Left lobe of liver (tissue), 2 donors: ENCODE measurements at places on chromosomes 12 and 14. TPM values are rescaled to one million over a fixed set of nuclear protein-coding genes. Genes with fewer than 3 reads are reported as not detected.

DNA sequence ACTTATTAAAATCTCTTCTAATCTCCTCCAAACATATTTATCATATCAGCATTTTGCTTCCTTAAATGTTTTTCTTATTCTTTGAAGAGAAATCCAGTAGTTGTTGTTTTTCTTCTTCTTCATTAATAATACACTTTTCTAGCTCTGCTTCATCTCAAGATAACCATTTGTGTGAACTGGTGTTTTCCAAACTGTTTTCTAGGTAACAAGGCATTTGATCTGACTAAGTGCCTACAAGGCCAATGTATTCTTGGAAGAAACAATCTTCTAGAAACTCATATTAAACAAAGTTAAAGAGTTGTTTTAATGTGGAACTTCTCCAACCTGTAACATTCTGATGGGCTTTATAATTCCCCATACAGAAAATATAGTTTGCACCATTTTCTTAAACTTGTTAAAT, 30.8 kb upstream of the IFNG start:
- no peak for DNase-seq

DNA sequence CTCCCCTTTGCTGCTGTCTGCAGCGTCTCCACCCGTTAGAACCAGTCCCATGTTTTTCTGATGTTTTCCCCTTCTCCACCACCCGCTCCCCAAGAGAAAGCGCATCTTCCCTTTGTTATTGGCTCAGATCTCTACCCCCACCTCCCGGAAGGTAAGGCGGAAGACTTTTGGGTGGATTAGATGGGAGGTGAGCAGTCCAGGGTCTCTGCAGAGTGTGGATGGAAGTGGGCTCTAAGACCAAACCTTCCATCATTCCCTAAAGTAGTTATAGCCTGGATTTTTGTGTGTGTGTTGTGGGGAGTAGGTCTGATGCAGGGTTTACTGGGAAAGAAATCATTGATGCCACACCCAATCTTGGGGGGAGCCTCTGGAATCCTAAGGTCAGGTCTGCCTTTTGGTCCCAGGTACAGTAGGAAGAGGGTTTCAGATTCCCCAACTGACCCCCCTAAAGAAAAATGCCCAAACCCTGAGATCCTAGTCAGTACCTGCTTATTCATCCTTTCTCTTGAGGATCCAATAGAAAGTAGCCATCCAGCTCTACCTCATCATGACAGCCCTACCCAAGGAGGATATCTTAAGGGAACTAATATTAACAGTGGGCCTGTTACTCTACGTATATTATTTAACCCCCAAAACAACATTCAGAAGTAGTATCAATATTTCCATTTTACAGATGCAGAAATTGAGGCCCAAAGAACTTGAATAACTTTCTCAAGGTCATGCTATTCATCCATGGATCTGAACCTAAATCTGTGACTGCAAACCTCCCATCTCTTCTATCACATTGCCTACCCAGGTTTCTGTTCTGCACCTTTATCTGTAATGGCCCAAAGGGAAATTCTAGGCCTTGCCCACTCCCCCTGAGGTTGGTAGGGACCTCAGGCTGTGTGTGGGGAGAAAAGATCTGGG, 1.1 kb downstream of the KIF5A start:
- no peak for DNase-seq

DNA sequence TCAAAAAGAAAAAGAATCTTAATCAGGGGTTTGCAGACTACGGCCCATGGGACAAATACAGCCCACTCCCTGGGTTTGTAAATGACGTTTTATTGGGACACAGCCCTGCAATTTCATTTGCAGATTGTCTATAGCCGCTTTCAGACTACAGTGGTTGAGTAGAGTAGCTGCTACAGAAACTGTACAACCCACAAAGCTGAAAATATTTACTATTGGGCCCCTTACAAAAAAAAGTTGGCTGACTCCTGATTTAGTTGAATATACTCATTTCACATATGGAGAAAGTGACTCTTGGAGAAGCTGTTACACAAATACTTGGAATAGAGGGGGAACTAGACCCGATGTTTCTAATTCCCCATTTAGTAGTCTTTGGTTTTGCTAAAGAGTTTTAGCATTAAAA, 162.5 kb upstream of the NOS1 start:
- DNase-seq, result no peak

DNA sequence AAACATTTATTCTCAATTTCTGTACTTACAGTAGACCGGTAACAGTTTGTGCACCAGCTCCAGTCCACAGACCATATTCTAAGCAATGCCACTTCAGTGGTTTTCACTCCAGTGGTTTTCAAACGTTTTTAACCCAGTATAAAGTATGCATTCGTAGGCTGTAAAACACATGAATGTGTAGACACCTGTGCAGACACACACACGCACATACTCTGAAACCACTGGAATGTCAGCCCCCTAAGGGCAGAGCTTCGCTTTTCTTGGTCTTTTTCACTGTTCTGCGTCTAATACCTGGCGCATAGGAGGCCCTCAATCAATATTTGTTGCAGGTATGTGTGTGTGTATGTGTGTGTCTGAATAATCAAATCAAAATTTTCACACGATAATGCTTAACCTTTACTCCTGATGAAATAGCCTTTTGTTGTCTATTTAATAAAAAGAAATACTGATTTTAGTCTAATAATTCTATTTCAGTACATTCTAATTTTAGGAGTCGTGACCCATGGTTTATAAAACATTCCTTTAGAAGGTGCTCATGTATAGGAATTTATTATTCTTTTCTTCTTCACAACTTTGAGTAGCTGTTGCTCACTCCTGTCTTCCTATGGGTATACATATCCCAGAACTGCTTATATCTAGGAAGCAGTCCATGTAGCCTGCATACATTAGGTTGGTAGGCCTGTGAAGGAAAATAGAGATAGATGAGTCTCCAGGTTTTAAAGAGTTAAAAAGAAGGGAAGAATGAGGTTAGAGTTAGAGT, 73.6 kb upstream of the REP15 start:
- DNase-seq, result no peak

GRCh38 chr12:25723336-25723735, 170.3 kb upstream of the LMNTD1 start:
- no peak for DNase-seq

DNA sequence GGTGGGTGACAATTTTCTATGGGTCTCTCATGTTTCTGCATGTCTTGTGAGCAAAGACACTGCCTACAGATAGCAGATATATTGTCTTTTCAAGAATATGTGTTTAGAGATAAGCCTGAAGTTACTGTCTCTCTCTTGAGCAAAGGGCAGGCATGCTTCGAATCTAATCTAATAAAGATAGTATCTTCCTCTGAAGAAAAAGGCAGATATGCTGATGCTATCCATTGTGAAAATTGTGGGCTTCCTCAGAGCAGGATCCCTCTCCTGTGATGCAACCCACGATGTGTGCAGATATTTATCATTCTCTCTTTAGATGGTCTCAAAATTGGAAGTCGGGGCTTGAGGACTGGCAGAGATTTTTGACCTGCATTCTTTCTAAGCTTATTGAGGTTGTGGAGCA, 187.0 kb downstream of the DACT1 start:
- no peak for DNase-seq

GRCh38 chr12:52630599-52631200, 12.3 kb upstream of the KRT73 start:
- DNase-seq, result peak; percentile 7

- no peak for DNase-seq
Measured at GRCh38 chr12:90331262-90331661, 622.6 kb upstream of the ATP2B1 start.

DNA sequence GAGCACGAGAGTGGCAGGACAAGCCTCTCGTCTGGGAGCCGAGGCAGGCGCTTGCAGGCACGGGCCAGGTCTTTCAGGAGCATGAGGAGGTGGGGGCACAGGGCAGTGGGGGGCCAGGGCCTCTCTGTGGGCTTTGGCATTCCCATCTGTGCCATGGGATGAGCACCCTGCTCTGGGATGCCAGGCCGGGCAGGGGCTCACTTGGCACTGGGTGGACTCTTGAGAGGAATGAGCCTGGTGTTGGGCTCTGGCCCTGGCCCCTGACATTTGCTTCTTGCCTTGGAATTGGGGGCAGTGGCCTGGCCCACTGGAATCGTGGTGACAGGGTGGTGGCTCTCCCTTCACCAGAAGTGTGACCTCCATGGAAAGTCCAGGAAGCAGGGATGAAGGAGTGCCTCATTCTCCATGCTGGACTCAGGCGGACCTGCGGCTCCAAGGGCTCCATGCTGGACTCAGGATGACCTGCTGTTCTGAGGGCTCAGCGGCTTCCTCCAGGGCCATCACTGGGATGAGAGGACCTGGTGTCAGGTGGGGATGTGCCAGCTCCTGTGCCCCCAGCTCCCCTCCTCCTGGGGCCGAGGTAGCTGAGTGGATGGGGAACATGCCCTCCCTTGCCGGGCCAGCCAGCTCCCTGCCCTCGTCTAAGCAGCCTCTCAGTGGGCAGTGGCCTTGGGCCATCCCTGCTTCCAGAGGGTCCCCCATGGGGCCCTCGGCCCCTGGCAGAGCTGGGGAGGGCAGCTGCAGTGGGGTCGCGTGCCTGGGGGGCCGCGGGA, 220.3 kb downstream of the KIF26A start:
- DNase-seq, result no peak

DNA sequence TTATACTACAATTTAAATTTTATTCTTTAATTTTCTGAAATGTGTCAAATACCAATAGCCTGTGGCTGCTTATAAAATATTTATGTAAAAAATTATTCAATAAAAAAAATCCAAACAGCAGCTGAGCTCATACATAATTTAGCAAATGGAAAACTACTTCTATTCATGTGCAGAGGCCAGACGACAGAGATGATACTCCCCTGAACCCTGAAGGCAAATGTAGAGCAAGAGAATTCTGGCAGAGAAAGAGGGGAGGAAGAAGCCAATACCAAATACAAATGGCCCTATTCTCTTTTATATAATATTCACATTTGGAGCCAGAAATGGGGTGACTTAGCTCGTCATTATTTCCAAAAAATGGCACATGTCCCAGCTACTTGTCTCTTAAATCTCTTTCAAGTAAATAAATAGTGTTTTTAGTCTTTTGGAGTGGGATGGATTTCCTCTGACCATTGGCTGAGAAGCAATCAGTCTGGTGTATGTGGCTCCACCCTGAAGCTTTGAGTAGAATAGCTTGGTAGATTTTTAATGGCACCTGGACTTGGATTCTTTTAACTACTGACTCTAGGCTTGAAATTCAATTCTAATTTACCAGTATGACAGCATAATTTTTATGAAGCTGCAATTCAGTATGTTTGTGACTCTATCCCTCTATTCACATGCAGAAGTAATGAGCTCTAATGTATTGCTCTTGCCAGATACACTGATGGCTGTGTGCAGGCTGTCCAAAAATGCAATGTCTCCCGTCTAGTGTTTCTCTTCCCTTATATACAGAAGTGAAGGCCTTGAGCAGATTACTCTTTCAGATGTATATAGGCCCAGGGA, 113.4 kb upstream of the SCAF11 start:
- DNase-seq, result no peak

DNA sequence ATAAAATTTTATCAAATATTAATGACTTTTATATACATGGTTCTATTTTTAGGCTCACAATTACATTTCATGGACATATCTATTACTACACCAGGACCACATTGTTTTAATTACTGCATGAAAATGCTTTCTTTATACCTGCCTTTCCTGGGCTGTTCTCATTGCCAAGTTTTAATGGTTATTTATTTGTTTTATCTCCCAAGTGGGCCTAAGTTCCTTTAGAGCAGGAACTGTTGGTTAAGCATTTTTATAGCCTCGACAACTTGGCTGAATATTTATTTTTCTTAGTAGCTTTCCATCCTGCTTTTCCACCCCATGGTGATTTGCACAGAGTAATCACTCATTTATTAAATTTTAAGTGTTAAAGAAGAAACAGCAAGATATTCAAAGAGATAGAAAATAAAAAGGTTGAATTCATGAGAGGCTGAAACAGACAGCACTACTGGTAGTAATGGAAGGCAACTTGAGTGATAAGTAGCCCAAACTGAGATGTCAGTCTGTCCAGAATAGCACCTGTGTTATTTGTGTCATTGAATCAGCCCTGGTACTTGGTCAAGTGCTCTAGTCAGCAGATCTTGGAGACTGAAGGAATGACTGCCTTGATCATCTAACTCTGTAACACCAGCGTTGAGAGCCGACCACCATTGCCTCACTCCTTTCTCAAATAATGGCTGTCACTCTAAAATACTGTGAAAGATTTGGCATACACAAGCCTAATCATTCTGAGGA, 119.1 kb upstream of the EGLN3 start:
- DNase-seq, result no peak

DNA sequence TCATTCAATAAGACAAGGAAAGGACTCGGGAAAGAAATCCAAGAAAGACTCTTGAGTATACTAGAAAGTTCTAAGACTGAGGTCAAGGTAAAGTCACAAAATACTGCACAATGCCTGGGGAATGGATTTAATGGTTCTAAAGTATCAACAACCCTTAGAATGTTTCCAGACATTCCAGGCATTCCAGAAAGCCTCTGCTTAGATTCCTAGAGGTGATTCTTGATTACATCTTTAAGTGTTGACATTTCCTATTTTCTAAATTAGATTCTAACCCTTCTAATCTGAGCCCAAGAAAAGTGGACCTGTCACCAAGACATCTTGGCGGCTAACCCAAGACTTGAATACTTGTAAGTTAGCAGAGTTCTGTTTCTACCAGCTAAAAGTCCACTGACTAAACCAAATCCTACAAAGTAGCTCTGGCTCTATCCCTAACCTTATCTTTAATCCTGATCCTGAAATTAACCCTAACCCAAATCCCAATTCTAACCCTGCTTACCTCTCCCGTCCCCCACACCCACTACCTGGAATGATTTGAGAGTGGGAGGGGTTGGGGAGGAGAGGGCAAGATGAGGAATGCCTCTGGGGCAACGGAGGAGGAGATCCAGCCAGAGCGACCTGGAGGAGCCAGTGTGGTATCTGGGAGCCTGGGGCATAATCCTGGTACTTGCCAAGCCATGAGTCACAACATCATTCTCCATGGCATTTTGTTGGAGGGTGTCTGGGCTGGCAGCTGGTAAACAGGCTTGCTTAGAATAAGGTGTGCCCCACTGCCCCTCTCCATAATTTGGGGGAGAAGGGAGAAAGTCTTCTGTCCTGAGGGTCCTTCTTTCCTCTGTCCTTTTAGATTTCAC, 93.4 kb upstream of the HOXC13 start:
- DNase-seq, result no peak

DNA sequence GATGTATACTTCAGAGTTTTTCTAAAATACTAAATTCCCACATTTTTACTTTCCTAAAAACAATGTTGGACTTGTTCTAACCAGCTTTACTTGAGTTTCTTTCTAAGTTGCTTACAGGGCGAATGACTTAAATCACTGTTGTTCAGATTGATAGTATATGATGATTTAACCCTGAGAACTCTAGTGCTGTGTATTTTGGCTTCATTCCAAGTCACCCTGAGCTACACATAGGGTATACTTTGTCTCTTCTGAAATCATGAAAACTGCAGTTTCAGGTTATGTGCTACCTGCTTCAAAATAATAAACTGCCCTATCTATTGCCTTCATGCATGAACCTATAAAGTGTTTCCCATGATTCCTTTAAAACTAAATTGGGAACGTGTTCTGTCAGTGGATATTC, 162.5 kb upstream of the PDE3A start:
- no peak for DNase-seq

Gene ALDH6A1
- 327 TPM for total RNA-seq

Gene NINJ2
- 16.1 TPM for total RNA-seq

Gene OR10P1
- not detected for total RNA-seq

Gene ART4
- 27.5 TPM for total RNA-seq

Gene DPPA3
- total RNA-seq, result not detected

Gene RFLNA
- total RNA-seq, result not detected
